Stimulated activated CD8-positive, alpha-beta memory T cell treated with anti-CD3 and anti-CD28 coated beads, Interleukin-15, amount 100 ng/mL, for 24 hours (primary cell): ENCODE measurements at places on chromosomes 7 and 10.

DNA sequence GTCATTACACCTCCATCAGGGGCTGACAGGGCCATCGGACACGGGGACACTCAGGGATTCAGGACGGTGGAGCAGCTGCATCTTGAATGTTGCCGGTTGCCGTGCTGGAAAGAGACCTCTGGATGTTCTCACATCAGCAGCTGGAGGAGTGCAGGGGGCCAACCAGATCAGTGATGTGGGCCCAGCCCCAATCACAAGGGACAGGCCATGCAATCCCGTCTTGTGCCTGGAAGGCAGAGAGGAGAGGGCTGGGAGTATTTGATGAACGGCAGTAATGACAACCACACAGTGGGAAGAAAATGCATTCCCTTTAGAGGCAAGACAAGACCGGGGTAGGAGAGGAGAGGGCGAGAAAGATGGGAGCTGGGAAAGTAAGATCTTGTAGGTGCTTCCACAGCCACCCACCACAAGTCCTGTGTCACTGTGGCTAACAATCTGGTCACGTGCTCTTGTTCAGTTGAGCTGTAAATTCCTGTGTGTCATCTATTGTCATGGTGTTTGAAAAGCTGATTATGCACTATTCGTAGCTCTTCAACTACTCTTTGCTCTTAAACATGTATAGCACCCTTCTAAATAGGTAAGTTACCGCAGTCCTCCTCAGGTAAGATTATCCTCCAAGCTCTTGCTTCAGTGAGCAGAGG lies 85.9 kb upstream of the LEP start:
- no peak for DNase-seq

GRCh38 chr7:99975782-99976521 lies at the start of gene AZGP1:
AZGP1 (minus strand) TSS chr7:99976031; CDS start chr7:99976020, 11 bp downstream.
- no peak for DNase-seq

DNA sequence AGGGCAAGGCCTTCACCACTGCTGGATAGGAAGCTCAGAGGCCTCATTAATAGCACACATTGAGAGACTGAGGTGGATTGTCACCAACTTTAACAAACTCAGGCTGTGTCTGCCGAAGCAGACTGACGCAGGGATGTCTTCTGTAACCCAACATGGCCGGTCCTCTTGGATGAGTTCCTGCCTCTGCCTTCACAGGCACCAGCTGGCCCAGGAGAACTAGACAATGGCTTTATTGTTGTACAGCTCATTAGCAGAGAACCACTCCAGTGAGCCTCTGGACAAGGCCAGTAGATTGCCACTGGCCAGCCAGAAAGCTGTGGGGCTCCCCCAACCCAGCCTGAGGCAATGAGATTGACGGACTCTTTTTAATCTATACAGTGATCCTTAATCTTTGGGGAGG lies 9.4 kb downstream of the NODAL start:
- DNase-seq: no peak

DNA sequence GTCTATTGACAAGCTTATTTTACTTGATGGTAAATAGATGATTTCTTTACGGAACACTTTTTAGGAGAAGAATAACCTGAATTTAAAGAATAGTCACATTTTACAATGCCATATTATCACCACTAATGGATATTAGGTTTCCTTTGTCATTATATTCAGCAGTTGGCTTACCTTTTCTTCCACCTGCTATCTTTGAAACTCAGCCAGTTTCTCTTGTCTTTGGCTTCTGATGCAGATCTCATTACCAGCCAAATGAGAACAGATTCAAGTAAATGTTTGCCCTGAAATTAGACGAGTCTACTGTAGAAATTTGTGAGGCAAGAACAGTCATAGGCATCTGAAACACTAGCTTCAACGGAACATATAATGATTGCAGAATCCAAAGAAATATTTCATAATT lies 85.5 kb upstream of the OIT3 start:
- no peak for DNase-seq

DNA sequence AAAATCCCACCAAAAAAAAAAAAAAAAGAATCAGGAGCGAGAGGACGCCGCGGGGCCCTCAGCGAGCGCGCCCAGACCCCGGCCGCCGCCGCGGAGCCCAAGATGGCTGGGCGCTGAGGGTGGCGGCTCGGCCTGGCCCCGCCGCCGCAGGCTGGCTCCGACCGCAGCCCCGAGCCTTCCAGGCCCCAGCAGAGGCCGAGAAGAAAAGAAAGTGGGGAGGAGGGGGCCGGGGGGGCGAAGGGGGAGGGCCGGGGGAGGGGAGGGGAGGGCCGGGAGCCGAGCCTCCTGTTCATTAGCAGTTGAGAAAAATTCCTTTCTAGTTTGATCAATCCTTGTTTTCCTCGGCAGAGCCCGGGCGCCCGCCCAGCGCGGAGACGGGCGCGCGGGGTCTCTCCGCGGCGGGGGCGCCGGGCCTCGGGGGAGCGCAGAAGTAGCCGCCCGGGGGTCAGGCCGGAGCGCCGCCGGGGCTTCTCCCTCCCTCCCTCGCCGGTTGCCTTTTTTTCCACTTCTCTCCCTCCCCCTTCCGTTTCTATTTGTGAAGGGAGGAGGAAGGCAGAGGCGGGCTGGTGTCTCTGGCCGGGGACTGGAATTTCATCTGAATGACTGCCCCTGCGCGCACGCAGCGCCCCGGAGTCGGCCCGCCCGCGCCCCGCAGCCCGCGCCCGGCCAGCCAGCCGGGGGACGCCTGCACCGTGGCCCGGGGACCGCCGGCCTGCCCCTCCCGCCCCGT lies 778 bp upstream of the TRIM8 start:
- no peak for DNase-seq

- no peak for DNase-seq
These were observed 47.2 kb downstream of the APBB1IP start for GRCh38 chr10:26485150-26485941.

GRCh38 chr10:4688601-4689000 lies 137.4 kb upstream of the AKR1E2 start:
- DNase-seq: no peak

GRCh38 chr10:12583891-12584595 lies 234.7 kb downstream of the CAMK1D start:
- no peak for DNase-seq

GRCh38 chr10:24645784-24646183 lies 77.9 kb downstream of the ARHGAP21 start:
- no peak for DNase-seq

GRCh38 chr7:99806839-99807478 lies 20.9 kb upstream of the CYP3A43 start:
- DNase-seq: no peak

DNA sequence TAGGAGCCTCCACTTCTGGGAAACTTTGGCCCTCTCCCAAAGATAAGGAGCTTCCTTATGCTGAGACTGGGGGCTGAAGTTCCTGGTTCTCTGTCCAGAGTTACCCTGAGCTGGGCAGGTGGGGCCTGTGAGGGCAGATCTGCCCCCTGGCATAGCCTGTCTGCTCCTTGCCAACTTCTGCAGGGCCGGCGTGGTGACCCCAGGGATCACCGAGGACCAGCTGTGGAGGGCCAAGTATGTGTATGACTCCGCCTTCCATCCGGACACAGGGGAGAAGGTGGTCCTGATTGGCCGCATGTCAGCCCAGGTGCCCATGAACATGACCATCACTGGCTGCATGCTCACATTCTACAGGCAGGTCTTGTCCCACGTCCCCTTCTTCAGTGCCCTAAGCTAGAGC lies 4.3 kb downstream of the SFXN3 start:
- DNase-seq: no peak

DNA sequence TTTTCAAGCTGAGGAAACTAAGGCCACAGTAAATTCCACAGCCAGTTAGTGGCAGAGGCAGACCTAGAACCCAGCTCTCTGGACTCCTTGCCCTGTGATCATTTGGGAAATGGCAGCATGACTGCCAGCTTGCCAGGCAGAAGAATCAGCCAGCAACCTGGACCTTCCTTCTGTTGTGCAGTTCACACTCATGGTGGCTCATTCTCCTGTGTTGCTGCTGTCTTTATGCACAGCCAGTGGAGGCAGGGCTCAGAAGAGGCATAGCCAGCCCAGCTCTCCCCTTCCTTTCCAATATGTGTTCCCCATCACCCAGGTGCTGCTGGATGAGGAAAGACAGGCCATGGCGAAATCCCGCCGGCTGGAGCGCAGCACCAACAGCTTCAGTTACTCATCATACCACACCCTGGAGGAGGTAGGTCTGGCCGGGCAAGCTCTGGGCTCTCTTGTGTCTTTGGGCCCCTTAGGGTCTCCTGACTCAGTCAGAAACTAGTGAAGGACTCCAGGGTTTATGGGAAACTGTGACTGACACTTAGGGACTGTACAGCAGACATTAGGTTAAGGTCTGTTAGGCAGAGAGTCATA lies 14.8 kb downstream of the CPA5 start:
- no peak for DNase-seq

GRCh38 chr7:155507576-155507975 lies 38.8 kb downstream of the CNPY1 start:
- DNase-seq: no peak

- DNase-seq: no peak
These were observed at the start of gene SLC29A4 for GRCh38 chr7:5282543-5283316. SLC29A4 (plus strand) TSS chr7:5282943; CDS start chr7:5287817, 4,874 bp downstream.

DNA sequence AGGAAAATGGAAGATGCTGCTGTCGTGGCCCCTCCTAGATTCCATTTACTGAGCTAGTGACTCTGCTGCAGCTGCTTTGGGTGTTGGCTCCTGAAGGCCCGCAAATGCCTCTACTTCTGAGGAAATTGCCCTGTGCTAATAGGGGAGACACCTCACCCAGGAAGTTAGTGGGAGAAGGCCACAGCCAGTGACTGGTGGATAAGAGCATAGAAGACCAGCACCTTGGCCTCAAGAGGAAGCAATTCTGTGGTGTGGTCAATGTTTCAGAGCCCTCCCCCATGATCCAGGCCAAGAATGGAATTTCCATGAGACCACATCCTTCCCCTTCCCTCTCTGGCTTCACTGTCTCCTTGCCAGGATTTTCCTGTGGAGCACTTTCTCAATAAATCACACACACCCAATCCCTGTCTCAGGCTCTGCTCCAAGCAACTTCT lies 25.0 kb upstream of the FZD1 start:
- no peak for DNase-seq

GRCh38 chr10:11106621-11107374 lies 89.1 kb downstream of the CELF2 start:
- DNase-seq: no peak

DNA sequence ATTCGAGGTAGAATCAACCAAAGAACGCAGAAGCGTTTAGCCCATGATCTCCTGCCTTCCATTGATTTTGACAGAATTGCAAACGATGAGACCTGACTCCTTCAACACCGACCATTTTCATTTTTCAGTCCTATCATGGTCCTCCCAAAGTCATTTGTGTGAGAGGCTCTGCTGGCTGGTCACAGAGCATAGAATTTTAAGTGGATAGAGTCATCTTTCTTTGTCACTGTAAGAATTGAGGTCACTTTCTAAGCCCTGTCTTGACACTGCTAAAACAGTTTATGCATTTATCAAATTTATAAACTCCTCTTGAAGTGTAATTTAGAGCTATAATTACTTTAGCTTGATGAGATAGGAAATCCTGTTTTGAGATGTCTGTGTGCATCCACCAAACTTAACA lies 72.0 kb downstream of the UBE3C start:
- no peak for DNase-seq

GRCh38 chr7:115631782-115632181 lies 398.8 kb downstream of the TFEC start:
- DNase-seq: no peak

DNA sequence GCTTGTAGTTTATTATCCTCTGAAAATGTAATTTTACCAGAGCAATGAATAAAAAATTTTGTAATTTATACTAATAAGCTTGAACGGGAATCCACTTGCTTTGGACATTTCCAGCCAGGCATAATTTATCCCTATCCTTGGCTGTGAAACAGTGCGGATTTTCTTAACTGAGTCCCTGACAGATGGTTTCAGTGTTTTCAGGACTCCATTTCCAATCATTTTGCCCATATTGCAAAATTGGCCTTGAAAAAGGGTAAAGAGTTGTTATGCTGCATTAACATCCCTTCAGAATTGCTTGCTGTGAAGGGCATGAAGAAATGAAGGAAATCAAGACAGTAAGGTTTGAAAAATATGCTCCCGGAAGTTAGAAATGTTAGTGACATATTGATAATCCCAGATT lies 57.7 kb downstream of the NXPH1 start:
- DNase-seq: no peak

- DNase-seq: no peak
These were observed 60.3 kb downstream of the CPXM2 start for GRCh38 chr10:123831259-123831658.

DNA sequence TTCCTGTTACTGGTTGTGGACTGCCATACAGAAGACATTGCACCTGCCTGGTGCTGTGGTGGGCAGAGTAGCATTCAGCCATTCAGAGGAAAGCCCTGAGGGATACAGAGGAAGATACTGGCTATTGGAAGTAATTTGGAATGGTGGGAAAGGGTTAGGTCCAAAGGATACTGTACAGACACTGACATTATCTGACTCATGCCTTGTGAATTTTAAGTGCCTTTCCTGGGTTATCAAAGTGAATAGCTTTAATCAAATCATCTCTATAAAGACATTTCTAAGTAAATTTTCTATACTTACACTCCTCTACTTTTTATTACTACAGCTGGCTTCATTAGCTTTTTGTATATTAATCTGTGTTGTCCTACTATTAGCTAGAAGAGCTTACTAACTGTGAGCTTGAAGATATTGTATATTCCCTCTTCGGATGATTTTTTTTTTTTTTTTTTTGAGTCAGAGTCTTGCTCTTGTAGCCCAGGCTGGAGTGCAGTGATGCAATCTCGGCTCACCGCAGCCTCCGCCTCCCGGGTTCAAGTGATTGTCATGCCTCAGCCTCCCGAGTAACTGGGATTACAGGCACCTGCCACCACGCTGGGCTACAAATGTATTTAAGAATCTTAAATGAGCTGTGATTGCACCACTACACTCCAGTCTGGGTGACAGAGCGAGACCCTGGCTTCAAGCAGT lies 186.5 kb downstream of the ADK start:
- DNase-seq: no peak

- no peak for DNase-seq
These were observed 88.9 kb upstream of the KLF6 start for GRCh38 chr10:3873728-3874461.

DNA sequence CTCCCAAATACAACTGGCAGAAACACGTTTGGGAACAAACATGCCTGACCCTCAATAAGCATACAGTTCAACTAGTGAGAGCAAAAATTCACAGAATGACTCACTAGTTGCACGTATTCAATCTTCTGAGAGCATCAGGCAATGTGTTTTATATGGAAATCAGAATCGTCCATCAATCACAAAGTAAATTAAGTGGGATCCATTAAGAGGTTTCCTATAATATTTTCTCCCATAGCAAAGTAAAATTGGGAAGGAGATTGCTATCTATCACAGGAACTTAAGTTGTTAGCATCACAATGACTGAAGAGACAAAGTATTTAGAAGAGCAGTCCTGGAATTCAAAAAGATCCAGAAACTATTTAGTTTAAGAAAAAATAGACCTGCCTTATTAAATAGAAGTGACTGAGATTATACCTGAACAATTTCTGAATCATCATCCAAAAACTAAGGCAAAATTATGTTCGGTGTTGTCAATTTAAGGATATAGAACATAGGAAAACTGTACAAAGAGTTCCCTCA lies 28.3 kb downstream of the INHBA start:
- no peak for DNase-seq
